ENCODE measurements at places on chromosomes 6 and 20. TPM values are rescaled to one million over a fixed set of nuclear protein-coding genes. Genes with fewer than 3 reads are reported as not detected.
A peak's percentile ranks its signal among the peaks of the same experiment; 100 is the strongest.

Gene TMEM200A
- 6.4 TPM for total RNA-seq

Gene IL20RA
- total RNA-seq: not detected

Gene BTN1A1
- total RNA-seq: not detected

Gene C6orf15
- not detected for total RNA-seq

Gene SOX18
- 70.0 TPM for total RNA-seq

Gene BNIP5
- total RNA-seq: not detected

Gene TRMT6
- total RNA-seq: 18.5 TPM

Gene UCKL1
- 10.3 TPM for total RNA-seq

Gene IL17A
- total RNA-seq: not detected

Gene XKR7
- total RNA-seq: not detected

Gene ADTRP
- 0.58 TPM for total RNA-seq

GRCh38 chr20:16760431-16761304 is 12.5 kb downstream of the OTOR start:
- DNase-seq: no peak

DNA sequence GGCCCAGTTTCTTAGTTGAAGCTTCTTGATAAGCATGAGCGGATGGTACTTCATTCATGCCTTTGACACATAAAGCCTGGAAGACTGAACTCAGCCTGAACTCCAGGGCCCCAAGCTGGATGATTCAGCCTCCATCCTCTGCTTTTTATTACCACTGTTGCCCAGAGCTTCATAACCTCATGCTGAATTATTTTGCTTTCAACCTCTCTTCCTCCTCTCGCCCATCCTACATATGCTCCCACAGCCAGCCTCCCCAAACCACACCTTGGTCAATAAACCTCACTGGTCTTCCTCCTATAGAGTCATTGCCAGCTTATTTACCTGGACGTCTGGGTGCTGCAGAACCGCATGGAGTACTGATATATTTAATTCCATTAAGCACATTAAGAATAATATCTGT is 59.4 kb downstream of the SLC35B3 start:
- no peak for DNase-seq

DNA sequence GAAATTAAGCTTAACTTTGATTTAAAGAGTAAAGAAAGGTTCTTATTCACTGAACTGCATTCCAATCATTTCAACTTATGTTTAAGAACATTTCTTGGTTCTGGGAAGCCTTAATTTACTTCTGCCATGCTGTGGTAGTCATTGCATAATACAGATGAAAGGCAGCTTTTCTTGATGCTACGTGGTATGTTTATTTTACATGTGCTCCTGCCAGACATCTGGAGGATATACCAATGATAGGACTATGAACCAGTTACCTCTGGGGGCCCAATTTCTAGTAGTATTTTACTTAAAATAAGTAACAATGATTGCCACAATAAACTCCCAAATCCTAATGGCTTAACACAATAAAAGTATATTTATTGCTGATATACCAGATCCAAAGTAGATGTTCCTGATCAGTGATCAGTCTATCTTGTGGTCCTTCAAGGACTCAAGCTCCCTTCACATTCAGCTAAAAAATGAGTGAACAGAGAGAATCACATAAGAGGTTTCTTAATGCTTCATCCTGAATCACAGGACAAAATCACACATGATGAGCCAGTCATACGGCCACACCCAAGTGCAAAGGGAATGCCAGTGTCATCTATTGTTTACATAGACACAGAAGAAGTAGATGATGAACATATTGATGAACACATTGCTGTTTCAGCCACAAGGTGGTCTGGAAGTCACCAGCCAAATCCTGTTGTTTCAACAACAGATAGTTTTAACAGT is 56.5 kb upstream of the CCN2 start:
- no peak for DNase-seq

GRCh38 chr20:54668271-54669039 is 193.1 kb downstream of the DOK5 start:
- no peak for DNase-seq

DNA sequence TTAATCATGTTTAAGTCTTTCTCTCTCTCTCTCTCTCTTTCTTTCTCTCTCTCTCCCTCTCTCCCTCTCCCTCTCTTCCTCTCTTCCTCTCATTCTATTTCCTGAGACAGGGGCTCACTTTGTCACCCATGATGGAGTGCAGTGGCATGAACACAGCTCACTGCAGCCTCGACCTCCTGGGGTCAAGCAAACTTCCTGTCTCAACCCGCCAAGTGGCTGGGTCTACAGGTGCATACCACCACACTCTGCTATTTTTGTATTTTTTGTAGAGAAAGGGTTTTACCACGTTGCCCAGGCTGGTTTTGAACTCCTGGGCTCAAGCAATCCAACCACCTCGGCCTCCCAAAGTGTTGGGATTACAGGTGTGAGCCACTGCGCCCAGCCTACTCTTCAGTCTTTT is 15.7 kb upstream of the RPS10 start:
- no peak for DNase-seq

GRCh38 chr20:46312075-46312944 is 4.0 kb upstream of the CDH22 start:
- no peak for DNase-seq

- DNase-seq: peak; percentile 60
Measured at GRCh38 chr20:53547664-53548239, 45.9 kb downstream of the ZNF217 start.

GRCh38 chr6:119541132-119541905 is 191.8 kb upstream of the MAN1A1 start:
- no peak for DNase-seq

GRCh38 chr6:32187009-32187709 is 2.8 kb downstream of the PBX2 start:
- no peak for DNase-seq

GRCh38 chr6:111441678-111442243 is 41.3 kb downstream of the REV3L start:
- DNase-seq: no peak

DNA sequence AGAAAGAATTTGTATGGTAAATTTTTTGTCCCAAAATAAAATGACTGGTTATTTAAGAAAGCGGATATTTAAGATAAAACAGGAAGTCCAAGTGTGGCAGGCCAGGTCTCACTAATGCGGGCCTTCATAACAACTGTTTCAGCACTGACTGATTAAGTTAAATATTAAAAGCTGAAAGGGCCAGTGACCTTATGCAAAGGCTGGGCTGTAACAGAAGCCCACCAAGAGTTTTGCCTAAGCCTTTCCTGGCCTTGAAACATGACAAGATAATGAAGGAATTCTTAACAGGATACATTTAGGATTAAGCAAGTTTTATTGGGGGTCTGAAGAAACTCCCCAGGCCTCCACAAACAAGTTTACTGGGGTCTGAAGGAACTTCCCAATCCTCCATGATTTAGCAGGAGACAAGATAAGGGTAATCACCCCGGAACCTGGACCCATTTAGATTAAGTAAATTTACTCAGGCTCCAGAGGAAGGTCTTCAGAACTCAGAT is 36.3 kb downstream of the ZNF133 start:
- DNase-seq: no peak

- no peak for DNase-seq
Measured at GRCh38 chr20:61230166-61230565, 21.9 kb upstream of the CDH4 start.

DNA sequence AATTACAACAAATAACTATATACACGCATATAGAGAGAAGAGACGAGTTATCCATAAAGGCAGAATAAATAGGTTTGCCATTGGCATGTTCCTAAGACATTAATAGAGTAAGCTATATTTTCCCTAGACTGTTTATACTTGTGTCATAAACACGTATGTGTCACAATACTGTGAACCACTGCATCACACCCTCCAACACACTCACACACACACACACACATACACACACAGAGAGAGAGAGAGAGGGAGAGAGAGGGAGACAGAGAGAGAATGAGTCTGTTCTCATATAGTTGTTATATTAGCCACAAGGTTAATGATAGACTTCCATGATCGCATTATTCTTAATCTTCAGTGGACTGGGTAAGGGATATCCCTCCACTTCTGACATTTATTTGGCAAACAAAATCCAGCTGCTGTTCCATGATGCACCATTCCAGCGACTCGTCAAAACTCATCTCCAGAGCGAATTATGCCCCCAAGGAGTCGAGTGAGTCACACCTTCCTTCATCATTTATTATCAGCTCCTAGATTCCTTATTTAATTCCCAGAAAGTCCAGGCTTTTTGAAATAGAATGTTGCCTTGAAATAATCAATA is 82.8 kb upstream of the HIVEP1 start:
- DNase-seq: no peak

GRCh38 chr6:4504700-4505099 is 271.5 kb upstream of the CDYL start:
- DNase-seq: no peak

GRCh38 chr6:150680510-150680909 is 80.8 kb downstream of the PLEKHG1 start:
- DNase-seq: no peak

DNA sequence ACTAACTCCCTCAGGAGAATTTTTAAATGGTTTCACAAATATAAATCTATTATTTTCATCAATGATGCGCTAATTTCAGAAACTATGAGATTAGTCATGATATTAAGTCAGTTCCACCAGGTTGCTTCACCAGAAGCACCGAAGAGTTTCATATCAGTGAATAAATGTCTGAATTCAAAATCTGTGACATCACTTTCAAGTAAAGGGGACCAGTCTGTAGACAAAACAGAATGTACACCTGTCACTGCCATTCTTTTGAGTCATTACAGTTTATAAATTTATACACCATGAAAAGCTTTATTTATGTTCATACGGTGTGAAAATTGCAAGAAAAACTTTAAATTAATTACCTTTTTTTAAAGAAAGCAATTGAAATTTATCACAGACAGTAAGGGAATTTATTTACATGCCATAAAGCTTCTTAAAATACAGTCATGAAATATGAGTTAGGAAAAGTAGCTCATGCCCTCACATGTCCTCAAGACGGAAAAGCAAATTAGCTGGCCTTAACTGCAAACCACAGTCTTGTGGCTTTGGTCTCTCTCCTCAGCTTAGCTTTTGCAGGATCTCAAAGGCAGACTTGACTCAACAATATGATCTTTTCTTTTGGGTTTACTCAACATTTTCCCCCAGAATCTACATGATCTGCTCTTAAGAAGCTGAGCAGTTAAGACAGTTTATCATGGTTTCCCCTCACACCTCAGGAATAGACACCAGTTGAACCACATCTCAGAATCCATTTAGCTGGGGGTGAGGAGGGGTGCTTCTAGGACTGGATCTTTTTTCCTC is 177.7 kb upstream of the MCHR2 start:
- no peak for DNase-seq

- DNase-seq: peak; percentile 58
Measured at GRCh38 chr6:159151266-159151855, 17.8 kb upstream of the FNDC1 start.

DNA sequence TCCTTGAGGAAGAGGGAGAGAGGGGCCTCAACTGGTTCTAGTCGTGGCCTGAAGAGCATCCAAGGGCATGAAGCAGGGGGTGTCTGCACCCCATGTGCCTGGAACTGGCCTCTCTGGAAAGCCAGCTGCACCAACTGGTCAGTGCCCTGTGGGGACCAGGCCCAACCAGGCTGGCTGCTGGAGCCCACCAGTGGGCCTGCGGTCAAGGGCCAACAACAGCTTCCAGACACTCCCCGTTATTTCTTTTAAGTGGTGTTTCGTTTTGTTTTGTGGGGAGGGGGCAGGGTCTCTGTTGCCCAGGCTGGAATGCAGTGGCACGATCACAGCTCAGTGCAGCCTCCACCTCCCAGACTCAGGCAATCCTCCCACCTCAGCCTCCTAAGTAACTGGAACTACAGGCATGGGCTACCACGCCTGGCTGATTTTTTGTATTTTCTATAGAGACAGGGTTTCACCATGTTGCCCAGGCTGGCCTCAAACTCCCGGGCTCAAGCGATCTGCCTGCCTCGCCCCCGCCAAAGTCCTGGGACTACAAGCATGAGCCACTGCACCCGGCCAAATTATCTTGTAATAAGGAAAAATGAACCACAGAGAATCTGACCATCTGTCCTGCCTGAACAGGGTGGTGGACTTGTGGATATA is 11.9 kb upstream of the C20orf144 start:
- no peak for DNase-seq

DNA sequence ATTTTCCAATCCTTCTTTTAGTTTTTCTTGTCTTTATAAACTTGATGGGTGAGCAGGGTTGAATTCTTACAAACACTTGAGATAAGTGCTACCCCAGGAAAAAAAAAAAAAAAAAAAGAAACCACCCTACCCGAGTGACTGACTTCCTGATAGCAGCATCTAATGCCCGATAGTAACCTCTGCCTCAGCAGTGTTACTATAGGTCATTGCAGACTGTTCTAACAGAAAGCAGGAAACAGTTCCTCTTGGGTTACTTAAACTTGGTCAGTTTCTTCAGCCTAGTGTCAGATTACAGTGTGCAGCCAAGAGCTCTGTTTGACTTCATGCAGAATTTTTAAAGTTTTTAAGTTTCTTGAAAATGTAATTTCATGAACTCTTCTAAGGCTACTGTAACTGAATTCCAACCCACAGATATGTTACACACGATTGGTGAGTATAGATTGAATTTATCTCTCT is 2.1 kb downstream of the MYLIP start:
- DNase-seq: no peak

DNA sequence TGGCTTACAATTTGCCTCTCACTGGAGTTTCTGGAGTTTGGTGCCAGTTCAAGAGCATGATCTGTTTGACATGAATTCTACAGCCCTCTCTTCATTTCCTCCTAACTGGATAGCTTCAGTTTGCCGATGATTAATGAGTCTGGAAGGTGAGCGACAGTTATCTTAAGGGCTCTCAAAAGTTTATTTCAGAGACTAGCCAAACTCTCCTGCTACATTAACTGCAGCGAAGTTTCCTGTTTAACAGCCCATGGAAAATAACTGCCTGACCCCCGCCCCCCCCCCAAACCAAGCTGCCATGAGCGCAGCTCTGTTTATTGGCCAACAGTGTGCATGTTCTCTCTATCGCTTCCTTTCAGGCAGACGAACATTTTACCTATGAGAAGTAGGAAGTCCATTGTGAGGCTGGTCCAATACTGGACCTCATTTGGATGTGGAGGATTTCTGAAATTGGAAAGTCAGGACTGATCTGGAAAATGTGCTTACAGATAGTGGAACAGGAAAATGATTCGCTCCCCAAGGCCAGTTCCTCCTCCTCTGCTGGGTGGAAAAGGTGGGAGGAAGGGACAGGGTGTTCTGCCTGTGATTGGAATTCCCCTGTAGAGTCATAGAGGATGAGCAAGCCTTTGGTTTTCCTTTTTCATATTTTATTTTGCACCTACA is 522.2 kb upstream of the JAG1 start:
- peak; percentile 43 for DNase-seq

GRCh38 chr6:4434655-4435054 is 299.3 kb upstream of the ECI2 start:
- DNase-seq: no peak

- no peak for DNase-seq
Measured at GRCh38 chr6:156347656-156348055, 429.5 kb upstream of the ARID1B start.

GRCh38 chr6:116513224-116513875 is 1.9 kb downstream of the CALHM5 start:
- DNase-seq: no peak

- no peak for DNase-seq
Measured at GRCh38 chr20:55253781-55254180, 751.5 kb downstream of the CBLN4 start.

Data from SJSA1 (cell line).